ENCODE measurements at places on chromosomes 5 and 9.

DNA sequence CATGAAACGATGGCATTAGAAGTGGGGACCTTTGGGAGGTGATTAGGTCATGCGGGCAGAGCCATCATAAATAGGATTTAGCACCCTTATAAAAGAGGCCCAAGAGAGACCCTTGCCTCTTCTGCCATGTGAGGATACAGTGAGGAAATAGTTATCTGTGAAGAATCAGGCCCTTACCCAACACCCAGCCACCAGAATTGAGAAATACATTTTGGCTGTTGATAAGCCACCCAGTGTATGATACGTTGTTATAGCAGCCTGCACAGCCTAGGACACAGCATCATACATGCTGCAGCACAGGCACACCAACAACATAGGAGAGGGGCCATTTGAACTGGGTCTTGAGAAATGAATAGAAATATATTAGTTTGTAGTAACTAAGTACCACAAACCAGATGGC is 8.0 kb upstream of the MAMDC2 start:
- H3K4me1 ChIP-seq: no peaks in the 10 kb centered on the region
- no peak overlapping the region for H3K27ac ChIP-seq
- H3K27me3 ChIP-seq: no peaks in the 10 kb centered on the region
- H3K4me3 ChIP-seq: no peak overlapping the region

- H3K36me3 ChIP-seq: no peaks in the 10 kb centered on the region
- no peaks in the 10 kb centered on the region for H3K4me1 ChIP-seq
- H3K27ac ChIP-seq: no peak overlapping the region
- no peak overlapping the region for H3K4me3 ChIP-seq
Measured at GRCh38 chr5:170491479-170491878, 12.3 kb upstream of the KCNIP1 start.

DNA sequence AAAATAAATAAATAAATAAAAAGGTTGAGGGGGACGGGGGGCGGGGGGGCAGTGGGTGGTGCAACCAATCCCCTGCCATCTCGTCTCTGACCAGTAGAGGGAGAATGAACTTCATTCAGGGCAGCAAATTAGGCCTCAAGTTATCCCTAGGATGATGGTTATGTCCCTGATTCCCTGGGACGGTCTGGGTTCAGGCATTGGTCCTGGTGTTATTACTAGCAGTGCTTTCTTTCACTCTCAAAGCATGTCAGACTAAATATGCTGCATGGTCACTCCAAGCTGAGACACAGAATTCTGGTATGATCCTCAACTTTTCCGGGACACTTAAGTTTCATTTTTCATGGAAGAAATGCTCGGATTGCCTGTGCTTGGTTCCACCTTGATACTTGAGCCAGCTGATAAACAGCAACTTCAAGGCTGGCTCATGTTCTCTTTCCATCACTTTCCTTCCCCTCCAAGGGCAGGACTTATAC is 59.4 kb downstream of the DAP start:
- DNase-seq: peak; percentile 55
- H3K4me3 ChIP-seq: no peak overlapping the region
- no peak overlapping the region for H3K27ac ChIP-seq
- no peaks in the 10 kb centered on the region for H3K36me3 ChIP-seq
- peaks cover 2% of the 10 kb centered on the region for H3K4me1 ChIP-seq

GRCh38 chr5:147635882-147636728 is 126.2 kb upstream of the DPYSL3 start:
- H3K27me3 ChIP-seq: no peaks in the 10 kb centered on the region
- no peaks in the 10 kb centered on the region for H3K36me3 ChIP-seq
- DNase-seq: no peak
- no peak overlapping the region for H3K4me3 ChIP-seq
- H3K27ac ChIP-seq: no peak overlapping the region
- H3K4me1 ChIP-seq: no peaks in the 10 kb centered on the region

- DNase-seq: no peak
- H3K36me3 ChIP-seq: no peaks in the 10 kb centered on the region
- no peak overlapping the region for H3K4me3 ChIP-seq
- H3K27me3 ChIP-seq: no peaks in the 10 kb centered on the region
Measured at GRCh38 chr5:159581502-159582249, 251.4 kb upstream of the IL12B start.

GRCh38 chr9:16391369-16391768 is 479.1 kb downstream of the BNC2 start:
- no peaks in the 10 kb centered on the region for H3K27me3 ChIP-seq
- no peak for DNase-seq
- H3K4me1 ChIP-seq: no peaks in the 10 kb centered on the region
- no peak overlapping the region for H3K27ac ChIP-seq

DNA sequence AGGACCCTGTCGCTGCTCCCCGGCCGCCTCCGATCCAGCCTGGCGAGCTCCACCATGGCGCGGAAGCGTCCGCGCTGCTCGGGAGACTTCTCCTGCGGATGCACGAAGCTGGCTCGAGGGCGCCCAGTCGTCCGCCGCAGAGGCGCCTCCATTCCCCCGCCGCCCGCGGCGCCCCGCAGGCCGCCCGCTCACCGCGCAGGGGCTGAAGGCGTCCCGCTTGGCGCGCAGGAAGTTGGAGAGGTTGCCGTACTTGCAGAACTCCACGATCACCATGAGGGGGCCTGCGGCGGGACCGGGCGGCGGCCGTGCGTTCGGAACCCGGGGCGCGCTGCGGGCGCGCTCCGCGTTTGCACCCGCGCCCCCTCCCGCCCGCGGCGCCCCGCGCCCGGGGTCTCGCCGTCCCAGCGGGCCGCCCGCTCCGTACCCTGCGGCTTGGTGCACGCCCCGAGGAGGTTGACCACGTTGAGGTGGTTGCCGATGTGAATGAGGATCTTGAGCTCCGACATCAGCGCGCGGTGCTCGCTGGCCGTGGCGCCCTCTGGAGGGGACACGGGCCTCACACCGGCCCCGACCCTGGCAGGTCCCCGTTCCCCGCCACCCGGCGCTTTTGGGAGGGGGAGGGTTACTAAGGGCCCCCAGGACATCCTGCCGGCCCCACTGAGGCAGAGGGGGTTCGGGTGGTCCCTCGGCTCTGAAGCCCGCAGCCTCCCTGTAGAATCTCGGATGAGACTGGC is 27.7 kb upstream of the SCGB3A1 start:
- H3K27me3 ChIP-seq: no peaks in the 10 kb centered on the region
- no peaks in the 10 kb centered on the region for H3K36me3 ChIP-seq
- no peak overlapping the region for H3K27ac ChIP-seq
- DNase-seq: no peak
- H3K4me1 ChIP-seq: no peaks in the 10 kb centered on the region

Measured in colonic mucosa (tissue), 4 donors.